AG09309 (cell line): ENCODE measurements at places on chromosomes 1 and 21.

DNA sequence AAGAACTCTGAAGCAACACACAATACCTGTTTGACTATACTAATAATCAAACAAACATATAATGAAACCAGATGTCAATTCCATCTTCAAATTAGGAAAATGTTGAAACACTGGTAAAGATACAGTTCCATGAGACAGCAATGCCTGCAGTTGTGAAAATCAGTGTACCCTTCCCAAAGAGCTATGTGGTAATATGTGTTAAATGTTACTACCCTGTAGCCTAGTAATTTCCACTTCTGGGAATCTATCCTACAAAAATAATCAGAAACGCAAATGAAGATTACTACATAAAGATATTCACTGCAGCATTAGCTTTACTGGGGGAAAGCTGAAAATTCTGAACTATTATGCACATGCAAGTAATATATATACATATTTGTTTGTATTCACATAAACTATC lies 16.9 kb downstream of the GLIS1 start:
- DNase-seq: no peak

DNA sequence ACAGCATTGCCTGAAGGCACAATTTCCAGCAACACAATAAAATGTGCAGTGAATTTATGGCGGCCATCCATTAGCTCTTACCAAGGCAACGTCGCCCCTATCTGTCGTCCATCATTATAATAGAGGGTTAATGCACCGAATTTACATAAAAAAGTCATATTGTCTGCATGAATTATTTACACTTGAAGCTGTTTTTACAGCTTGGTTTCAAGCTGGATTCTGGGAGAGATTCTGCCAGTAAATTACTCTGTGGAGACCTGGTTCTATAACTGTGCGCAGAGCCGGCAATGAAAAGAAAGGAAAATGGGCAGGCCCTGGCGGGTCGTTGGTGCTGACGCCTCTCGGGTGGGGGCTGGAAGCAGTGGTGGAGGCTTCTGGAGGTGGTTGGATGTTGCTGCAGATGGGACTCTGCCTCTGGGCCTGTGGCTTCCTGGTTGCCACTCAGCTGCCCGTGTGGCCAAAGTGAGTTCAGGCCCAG lies 48.9 kb upstream of the POU3F1 start:
- DNase-seq: no peak

DNA sequence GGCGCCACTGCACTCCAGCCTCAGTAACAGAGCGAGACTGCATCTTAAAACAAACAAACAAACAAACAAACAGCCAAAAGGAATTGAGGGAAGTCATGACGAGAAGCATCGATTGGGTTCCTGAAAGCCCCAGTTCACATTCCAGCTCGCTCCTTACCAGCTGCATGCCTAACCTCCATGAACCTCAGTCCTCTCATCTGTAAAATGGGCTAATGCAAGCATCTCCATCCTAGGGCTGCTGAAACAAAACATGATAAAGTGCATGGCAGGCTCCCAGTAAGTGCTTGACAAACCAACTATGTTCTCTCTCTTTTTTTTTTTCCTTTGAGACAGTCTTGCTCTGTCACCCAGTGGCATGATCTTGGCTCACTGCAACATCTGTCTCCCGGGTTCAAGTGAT lies 79.7 kb upstream of the DISP3 start:
- DNase-seq: no peak

GRCh38 chr1:4022715-4023114 lies 122.6 kb upstream of the C1orf174 start:
- no peak for DNase-seq

GRCh38 chr1:205751036-205751651 lies 1.2 kb upstream of the NUCKS1 start:
- no peak for DNase-seq

GRCh38 chr1:32201011-32201855 lies 838 bp downstream of the CCDC28B start:
- DNase-seq: no peak

- no peak for DNase-seq
These were observed 124.3 kb downstream of the VAV3 start for GRCh38 chr1:107840725-107841124.

DNA sequence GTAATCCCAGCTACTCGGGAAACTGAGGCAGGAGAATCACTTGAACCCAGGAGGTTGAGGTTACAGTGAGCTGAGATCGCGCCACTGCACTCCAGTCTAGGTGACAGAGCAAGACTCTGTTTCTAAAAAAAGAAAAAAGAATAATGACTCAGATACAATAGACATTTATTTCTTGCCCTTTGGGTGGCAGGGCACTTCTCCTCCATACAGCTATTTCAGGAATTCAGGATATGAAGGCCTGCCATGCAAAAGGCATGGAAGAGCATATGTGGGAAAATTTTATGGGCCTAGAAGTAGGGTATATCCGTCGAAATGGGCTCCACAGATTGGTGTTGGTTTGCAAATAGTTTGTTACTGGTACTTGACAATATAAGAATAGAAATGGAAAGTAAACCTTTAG lies 20.2 kb upstream of the POGZ start:
- DNase-seq: no peak

DNA sequence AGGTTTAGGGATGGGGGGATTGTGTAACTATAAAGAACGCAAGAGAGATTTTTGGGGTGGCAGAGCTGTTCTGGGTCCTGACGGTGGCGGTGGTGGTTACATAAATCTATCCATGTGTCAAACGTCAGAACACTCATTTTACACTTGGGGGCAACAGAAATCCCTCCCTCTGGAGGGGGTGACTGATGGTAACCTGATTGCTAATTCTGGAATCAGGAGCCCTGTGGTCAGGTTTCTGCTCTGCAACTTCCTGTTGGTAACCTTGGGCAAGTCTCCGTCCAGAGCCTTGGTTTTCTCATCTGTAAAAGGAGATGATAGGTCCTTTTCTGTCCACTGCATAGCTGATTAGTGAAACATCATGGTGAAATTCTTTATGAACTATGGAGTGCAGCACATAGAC lies 40.9 kb downstream of the ALPL start:
- no peak for DNase-seq

DNA sequence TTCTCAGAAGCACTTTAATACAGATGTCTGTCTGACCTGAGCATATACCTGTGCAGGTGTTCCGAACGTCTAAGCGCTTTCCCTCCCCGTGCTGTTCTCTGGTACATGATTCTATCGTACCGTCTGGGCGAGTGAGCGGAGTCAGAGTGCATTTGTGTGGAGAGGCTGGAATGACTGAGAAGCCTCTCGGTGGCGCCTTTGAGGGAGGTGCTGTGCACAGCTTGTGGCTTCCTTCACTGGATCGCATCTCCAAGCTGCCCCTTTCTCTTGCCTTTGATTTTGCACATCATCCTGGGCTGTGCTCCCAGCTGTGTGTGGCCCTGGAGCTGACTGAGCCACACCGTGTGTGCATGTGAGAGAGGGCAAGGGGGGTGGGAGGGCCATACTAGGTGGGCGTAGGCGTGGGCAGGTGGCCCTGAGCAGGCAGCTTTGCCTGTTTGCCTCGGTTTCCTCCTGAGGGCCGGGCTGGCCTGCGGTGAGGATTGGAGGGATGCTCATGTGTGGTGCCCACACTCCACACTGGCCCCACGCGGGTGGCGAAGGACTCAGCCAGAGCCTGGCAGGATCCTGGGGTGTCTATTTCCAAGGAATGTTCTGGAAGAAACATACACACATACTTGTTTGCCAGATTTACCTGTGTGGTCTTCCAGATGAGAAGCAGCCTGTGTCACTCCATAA lies 105.3 kb downstream of the ADARB1 start:
- DNase-seq: no peak

DNA sequence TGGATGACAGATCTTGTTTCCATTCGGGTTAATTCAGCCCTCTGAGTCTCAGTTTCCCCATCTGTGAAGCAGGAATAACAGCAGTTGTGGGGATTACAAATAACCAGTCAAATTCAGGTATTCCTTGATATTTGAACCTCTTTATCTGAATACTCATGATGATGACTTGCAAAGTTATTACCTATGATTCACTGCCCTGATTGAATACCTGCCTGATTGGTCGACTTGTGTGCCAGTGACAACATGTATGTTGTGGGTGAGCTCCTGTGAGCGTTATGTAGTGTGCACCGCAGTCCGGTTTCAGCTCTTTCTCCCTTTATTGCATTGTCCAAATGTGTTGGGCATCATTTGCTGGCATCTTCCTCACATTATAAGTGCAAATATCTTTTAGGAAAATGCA lies 9.5 kb upstream of the TMEM61 start:
- DNase-seq: no peak

- no peak for DNase-seq
These were observed 11.6 kb upstream of the OR2G2 start for GRCh38 chr1:247576514-247576913.

GRCh38 chr1:184218458-184219075 lies 167.0 kb downstream of the TSEN15 start:
- DNase-seq: no peak

- no peak for DNase-seq
These were observed 38.2 kb upstream of the PKP1 start for GRCh38 chr1:201245082-201245481.

DNA sequence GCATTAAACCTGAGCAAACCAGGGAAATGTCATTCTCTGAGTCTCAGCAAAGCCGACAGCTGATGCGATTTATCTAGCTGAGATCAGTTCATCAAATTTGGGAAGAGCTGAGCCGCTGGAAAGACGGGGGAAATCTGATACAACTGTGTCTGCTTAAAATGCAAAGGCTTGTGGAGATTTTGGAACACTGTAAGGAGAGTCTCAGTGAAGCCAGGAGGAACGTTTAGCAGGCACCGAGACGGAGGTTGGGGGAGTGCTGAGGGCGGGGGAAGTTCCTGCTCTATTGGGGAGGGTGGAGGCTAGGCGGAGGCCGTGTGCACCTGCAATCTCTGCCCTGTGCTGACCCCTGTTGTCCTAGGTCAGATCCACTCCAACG lies 143.2 kb upstream of the CSF3R start:
- DNase-seq: no peak

- DNase-seq: no peak
These were observed 8.5 kb downstream of the AKT3 start for GRCh38 chr1:243841507-243841906.

DNA sequence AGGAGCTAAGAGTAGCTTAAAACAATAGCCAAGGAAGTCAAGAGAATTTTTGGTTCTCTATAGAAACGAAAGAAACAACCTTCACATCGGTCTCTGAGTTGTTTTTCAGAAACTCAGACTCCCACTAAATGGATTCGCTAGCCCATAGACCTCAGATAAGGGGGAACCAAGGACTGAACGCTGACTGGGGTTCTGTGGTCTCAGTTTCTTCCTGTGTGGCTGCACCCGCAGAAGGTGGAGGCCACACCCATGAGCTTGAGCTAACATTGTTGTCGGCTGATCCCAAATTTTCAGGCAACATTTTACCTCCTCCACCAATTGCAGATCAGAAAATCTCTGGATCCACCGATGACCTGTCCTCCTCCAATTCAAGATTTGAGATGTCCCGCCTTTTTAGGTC lies 456.1 kb downstream of the AJAP1 start:
- no peak for DNase-seq

- no peak for DNase-seq
These were observed at the start of gene RGL1 for GRCh38 chr1:183804916-183805841. Gene RGL1 (plus strand): TSS chr1:183805120. CDS start chr1:183805298, 178 bp downstream.

DNA sequence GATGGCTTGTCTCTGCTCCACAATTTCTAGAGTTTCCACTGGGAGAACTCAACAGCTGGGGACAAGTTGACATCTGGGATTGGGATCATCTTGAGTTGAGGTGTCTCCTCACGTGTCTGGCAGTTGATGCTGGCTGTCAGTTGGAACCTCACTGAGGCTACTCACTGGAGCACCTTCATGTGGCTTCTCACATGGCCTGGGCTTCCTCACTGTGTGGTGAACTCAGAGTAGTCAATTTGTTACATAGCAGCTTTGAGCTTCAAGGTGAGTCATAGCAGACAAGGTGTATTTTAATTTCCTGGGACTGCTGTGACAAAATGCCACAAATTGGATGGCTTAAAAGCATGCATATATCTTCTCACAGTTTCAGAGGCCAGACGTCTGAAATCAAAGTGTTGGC lies 44.0 kb downstream of the NTNG1 start:
- no peak for DNase-seq

GRCh38 chr1:63632110-63632509 lies 38.9 kb downstream of the PGM1 start:
- DNase-seq: no peak

DNA sequence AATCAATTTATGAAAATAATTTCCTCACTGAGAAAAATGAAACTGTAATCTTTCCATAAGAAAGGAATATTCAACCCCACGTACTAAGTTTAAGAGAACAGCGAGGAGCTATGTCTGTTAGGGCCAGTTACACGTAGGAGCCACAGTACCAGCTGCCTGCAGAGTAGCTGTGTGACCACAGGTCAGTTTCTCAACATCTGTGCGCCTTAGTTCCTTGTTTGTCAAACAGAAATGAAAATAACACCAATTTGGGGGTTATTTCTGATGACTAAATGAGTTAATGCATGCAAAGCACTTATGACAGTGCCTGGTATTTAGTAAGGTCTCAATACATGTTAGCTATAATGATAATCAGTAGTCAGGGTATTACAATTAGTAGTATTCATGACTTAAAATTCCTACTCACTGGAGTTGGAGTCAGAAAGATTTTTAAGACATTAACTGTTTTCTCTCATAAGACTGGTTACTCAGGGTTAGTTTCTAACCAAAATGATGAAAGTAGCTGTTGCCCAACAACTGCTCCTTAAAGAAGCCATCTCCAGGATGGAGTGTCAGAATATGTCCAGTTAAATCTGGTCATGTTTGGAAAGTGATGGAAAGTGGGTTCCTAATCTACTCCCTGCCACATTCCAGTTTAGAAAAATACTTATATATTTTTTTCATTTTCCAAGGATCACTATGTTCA lies 85.8 kb upstream of the ZNF648 start:
- DNase-seq: peak; percentile 28

- DNase-seq: no peak
These were observed 4.5 kb downstream of the TMCC2 start for GRCh38 chr1:205232127-205232820.

DNA sequence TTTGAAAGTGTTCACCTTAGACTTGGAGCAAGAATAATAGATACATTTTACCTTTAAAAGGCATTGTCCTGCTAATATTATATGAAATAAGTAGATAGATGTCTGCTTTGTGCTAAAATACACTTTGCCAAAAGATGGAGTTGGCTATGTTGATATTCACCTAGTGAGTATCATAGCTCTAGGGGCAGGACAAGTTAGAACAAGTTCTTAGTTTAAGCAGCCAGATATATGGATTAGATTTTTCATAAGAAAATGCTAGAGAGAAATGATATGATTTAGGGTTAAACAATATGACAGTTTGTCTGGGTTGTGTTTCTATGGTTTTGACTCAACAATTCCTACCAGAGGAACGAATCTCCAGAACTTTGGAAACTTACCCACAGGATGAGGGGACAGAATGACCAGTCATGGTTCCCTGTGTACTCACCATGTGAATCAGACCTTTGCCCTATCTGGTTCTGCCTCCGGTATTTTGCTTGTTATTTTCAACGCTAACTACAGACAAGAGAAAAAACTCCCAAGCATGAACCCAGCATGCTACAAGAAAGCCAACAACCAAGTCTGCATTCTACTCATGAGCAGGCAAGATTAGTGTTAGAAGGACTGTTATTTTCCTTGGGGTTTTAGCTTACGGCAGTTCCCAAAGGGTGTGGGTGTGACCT lies 1.7 kb downstream of the F5 start:
- no peak for DNase-seq

- DNase-seq: no peak
These were observed 108.5 kb upstream of the GNG12 start for GRCh38 chr1:67941746-67942145.

GRCh38 chr1:200154069-200154767 lies 126.7 kb downstream of the NR5A2 start:
- no peak for DNase-seq
